ENCODE measurements at places on chromosomes 2 and 18. TPM values are rescaled to one million over a fixed set of nuclear protein-coding genes. Genes with fewer than 3 reads are reported as not detected.

SERPINB12 gene
- total RNA-seq, result 80.1 TPM

FAM124B gene
- 5.2 TPM for total RNA-seq

GPR155 gene
- total RNA-seq, result 20.6 TPM

DSG2 gene
- 28.7 TPM for total RNA-seq

NLRC4 gene
- 0.19 TPM for total RNA-seq

GPC1 gene
- total RNA-seq, result 148 TPM

NDC80 gene
- 2.7 TPM for total RNA-seq

HOXD1 gene
- 0.85 TPM for total RNA-seq

IGFBP5 gene
- 122 TPM for total RNA-seq

NXPH2 gene
- not detected for total RNA-seq

RAMP1 gene
- 10.3 TPM for total RNA-seq
